ENCODE measurements at places on chromosomes 7 and 10. TPM values are rescaled to one million over a fixed set of nuclear protein-coding genes. Genes with fewer than 3 reads are reported as not detected.

DNA sequence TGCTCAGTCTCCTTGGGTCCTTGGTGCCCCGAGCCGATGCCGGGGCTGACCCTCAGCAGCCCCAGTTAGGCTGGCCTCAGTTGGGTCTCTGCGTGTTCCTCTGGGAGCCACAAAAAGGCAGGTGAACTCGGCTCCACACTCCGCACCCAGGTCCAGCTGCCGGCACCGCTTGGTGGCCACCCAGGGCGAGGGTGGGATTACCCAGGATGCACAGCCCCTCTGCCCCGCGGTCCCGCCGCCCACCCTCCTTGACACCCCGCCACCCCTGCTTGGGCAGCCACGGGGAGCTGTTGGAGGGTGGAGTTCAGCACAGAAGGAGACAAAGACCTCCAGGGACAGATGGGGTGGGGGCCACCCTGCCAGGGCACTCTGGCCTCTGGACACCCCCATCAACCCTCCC is 17.7 kb downstream of the VENTX start:
- DNase-seq = no peak

GRCh38 chr7:121273467-121274167 is 55.2 kb upstream of the WNT16 start:
- no peak for DNase-seq

DNA sequence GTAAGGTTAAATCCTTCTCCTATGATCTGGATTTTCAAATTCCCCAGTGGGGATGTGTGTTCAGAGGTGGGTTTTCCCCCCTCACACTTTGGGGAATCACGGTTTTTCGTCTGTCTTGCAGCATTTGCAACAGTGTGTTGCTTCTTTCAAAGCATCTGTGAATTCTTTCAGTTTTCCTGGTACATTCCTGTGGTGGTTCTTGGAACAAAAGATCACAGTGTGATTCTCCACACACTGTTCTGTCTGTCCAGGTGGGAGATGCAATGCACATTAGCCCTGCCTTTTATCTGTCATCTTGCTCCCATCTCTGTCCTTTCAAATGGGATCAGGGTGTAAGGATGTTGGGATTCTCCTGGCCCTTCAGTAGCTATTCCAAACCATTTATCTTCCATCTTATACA is 11.8 kb downstream of the AGK start:
- no peak for DNase-seq

- DNase-seq = no peak
These were observed 43.8 kb downstream of the PRLHR start for GRCh38 chr10:118551535-118552100.

DNA sequence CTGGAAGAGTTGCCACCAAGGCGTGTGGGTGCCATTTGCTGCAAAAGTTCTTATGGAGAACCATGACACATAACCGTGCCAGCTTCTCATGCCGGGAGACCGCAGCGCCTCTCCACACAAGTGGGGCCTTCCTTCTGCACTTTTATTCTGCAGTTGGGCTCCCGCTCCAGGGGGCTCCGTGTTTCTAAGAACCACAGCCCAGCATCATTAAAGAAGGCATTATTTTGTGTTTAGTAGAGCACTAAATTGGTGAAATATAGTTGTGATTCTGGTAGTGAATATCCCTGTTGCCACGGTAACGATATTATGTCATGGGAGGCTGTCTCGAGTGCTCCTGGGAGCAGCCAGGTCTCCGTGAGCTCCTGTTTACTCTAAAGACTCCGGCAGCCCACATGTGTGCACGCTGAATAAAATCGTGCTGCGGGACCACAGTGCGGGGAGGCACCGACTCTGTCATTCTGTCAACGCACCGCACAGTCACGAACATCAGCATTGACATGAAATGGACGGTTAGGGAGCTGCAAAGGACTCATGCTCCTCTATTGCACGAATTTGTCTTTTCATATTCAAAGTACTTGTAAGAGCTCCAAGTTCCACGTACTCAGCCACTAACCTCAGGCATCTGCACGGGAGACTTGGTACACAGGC is 68.8 kb upstream of the PITRM1 start:
- no peak for DNase-seq

Gene PON3
- total RNA-seq = not detected

Gene CALHM3
- not detected for total RNA-seq

All from CD8-positive, alpha-beta memory T cell (primary cell).